ENCODE measurements at places on chromosomes 12 and 14. TPM values are rescaled to one million over a fixed set of nuclear protein-coding genes. Genes with fewer than 3 reads are reported as not detected.
A peak's percentile ranks its signal among the peaks of the same experiment; 100 is the strongest.

The OR4K14 gene
- not detected for total RNA-seq

The TAS2R14 gene
- not detected for total RNA-seq

The CPNE6 gene
- total RNA-seq: not detected

The PLEK2 gene
- total RNA-seq: 6.5 TPM

The POLE gene
- 96.9 TPM for total RNA-seq

The MMP19 gene
- total RNA-seq: 14.1 TPM

The PRH2 gene
- total RNA-seq: not detected

The CARMIL3 gene
- total RNA-seq: not detected

GRCh38 chr12:32242641-32243040 is 136.0 kb downstream of the BICD1 start:
- DNase-seq: no peak

DNA sequence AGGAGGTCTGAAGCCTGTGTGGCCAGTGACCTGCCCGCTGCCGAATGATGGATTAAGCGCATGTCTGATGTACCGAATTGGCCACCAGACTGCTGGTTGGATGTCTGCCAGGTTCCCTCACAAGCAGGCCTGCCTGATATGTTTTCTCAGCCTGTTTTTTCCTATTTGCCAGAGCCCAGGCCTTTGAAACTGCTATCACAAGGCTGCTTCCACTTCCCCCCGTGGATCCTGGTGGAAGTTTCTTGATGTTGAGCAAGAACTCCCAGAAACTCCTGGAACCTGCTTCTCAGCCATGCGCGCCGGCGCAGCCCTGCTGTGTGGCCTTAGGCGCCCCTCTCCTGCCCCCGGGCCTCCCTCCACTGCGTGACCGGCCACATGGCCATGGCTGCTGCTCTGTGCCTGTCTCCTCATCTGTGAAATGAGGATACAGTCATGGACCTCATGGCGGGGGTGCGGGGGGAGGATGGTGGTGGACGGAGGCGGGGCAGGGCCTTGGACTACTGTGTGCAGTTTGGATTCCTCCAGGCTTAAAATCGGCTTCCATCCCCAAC is 56.6 kb downstream of the CALM1 start:
- peak; percentile 35 for DNase-seq

DNA sequence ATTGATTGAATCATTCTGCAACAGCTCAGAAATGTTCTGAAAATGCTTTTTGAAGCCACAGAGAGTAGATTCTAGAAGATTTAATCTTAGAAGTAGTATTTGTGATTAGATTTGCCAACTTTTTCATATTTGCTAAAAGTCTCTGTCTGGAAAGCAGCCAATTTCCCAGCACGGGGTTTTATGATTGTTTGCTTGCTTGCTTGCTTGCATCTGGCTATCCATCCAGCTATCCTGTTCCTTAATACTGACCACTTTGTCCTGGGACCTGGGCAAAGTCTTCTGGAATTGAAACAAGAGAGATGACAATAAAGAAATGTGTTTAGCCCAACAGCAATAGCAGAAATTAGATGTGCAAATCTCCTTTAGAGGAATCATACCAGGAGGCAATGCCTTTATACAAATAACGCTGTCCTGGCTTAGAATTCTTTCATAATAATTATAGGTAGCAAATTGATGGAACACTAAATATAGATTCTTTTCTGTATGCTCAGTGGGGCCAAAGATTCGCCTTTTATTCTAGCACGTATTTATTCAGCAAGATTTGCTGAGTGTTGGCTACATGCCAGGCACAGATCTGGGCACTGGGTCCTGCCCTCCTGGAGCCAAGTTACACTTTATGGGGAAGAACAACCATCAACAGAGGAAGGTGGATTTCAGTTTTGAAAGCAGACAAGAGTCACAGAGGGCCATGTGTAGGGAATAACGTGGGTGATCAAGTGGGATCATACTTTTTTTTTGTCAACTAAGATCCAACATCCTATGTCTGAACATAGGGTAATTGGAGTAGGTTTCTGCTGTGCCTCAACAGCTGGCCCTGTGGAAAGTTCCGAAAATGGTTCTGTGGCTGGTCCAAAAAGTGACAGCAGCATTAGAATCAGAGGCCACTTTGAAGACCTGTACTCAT is 25.3 kb downstream of the MYBPC1 start:
- DNase-seq: peak; percentile 46

DNA sequence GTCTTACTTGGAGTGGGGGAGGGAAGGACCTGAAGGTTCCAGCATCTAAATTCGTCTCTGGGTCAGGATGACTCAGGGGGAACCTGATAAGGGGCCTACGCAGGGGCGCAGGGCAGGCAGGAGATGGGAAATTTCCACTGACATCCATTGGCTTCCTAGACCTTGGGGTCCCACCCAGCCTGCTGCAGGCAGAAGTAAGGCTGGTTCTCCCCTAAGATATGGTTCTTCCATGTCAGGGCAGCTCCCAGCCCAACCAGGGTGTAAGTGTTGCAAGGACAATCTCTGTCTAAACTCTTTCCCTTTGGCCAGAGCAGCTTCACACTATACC is 2.1 kb upstream of the NDRG2 start:
- no peak for DNase-seq

DNA sequence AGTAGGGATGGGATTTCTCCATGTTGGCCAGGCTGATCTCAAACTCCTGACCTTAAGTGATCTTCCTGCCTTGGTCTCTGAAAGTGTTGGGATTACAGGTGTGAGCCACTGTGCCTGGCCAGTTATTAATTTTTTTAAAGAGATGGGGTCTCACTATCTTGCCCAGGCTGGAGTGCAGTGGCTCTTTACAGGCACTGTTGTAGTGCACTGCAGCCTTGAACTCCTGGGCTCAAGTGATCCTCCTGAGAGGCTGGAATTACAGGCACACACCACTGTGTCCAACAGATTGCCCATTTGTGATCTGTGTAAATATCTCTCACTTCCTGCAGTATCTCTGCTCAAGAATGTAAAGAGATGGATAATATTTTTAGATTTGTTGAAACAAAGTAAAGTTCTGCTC is 45.9 kb downstream of the PTPN11 start:
- no peak for DNase-seq

GRCh38 chr12:51242876-51243275 is 4.2 kb downstream of the DAZAP2 start:
- DNase-seq: no peak

DNA sequence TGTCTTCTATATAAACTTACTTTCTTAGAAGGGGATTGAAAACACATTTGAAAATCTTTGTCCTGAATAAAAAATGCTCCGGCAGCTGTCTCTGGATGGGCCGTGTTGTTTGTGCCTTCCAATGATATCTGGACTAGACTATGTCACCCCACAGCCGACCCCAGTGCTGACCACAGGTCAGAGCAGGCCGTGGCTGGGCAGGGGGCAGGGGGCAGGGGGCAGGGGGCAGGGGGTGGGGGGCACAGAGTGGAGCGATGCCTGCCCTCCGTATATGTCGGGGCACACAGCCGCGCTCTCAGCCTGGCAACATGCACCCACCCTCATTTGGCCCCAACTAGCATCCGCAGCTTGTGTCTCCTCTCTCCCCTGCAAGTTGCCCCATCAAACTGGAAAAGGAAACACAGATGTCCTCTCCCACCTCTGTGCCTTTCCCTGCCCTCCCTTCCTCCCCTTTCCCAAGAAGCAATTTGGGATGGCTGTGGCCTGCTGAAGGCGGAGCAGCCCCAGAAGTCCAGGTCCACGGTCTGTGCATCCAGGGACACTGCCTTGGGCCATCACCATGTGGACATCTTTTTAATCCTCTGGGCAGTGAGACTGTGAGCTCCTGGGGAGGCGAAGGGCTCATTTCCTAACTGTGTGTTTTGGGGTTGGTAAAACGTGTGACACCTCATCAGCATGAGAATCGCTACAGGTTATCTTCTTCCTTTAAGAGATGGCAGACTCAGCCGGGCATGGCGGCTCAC is 295.7 kb upstream of the RTL1 start:
- DNase-seq: no peak

DNA sequence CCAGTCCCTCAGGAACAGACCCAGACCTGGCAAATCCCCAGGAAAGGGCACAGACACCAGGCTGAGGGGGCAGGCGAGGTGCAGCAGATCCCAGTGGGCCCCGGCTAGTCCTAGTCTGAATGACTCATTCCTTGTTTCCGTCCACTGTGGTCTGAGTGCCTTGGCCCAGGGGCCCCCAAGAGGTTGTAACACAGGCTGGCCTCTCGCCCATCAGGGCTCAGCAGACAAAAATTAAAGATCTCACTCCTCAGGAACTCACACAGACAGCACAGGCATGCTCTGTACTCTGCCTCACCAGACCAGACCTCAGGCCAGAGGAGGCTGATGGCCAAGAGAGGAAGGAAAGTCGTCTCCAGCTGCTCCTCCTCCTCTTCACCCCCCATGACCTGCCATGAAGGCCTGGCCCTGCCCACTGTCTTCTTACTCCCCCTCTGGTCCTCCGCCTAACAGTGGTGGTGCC is 7.7 kb upstream of the LTBP2 start:
- peak; percentile 53 for DNase-seq

DNA sequence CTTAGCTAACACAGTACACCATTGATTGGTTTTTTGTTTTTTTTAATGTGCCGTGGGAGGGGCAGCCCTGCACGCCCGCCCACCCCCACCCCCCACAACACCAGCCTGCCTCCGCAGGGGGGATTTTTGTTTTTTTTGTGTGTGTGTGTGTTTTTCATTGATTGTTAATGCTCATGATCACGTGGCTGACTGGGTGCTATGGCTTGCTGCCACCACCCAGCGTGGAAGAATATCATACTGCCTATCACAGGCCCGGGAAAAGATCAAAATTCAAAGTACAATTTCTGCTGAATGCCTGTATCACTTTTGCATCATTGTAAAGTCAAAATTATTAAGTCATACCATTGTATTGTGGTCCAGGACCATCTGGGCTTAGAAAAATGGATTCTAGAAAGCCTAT is 8.3 kb downstream of the RESF1 start:
- no peak for DNase-seq

GRCh38 chr12:98408681-98409080 is 106.7 kb upstream of the TMPO start:
- DNase-seq: no peak

- no peak for DNase-seq
Measured at GRCh38 chr14:31960039-31960438, 117.1 kb upstream of the ARHGAP5 start.

DNA sequence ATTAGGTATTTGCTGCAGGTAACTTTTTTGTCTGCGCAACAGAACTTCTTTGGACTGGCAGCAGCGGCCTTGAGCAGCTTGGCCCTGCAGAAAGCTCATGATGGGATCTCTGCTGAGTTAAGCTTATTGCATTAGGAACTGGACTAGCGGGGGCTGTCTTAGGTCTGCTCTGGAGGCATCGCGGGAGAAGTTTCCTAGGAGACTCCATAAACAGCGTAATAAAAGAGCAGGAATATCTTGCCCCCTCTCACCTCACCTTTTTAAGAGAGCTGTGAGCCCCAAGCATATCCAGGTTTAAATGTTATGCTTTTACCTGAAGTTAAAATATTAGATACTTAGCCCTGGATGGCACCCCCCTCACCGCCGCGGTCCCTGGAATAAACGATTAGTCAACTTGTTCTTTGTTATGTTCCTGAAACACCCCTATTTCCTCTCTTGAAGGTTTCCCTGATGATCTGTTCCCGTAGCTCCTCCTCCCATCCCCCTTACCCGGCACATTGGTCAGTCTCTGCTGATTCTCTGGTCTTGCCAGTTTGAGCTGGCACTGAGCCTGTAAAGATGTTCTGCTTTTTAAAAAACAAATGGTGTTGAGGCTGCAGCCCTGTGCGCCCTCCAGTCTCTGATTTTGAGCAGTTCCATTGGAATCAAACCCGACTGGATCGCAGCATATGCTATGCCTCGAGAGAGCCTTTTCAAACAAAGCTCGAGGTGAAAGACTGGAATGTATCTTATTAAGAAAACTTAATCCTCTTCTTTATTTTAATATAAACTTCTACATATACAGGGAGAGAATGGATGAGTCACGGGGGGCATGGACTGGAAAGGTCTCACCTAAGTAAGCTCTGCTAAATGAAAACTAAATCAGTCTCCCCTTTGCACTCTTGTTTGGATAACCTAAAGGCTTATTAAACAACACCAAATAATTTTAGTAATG is 1.9 kb downstream of the MLXIP start:
- DNase-seq: peak; percentile 82

DNA sequence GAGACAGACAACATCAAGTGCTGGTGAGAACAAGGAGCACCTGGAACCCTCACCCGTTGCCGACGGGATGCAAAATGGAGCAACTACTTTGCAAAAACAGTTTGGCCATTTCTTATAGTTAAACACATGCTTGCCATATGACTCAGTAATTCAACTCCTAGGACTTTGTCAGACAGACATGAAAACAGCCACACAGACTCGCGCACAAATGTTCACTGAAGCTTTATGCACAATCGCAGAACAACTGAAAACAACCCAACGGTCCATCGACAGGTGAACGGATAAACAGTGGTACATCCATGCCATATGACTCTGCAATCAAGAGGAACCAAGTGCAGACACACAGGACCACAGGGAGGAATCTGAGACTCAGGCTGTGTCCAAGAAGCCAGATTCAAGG is 30.8 kb downstream of the NCOR2 start:
- no peak for DNase-seq

DNA sequence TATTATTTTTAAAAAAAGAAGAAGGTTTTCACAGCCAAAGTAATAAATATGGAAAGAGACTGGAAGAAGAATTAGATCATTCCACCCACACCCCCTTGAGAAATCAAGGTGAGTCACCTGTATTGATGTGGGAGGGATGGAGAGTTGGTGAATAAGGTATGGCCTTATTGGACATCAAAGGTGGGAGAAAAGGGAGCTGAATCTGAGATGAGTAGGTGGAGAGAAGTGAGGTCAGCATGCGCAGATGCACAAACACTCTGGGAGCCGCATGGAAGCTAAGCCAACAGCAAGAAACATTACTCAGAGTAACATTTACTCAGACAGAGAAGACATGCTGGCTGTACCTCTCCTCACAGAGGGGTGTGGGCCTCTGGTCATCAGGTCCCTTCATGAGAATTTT is 113.1 kb upstream of the FOXG1 start:
- no peak for DNase-seq

- no peak for DNase-seq
Measured at GRCh38 chr12:89732522-89732921, 23.9 kb upstream of the ATP2B1 start.

DNA sequence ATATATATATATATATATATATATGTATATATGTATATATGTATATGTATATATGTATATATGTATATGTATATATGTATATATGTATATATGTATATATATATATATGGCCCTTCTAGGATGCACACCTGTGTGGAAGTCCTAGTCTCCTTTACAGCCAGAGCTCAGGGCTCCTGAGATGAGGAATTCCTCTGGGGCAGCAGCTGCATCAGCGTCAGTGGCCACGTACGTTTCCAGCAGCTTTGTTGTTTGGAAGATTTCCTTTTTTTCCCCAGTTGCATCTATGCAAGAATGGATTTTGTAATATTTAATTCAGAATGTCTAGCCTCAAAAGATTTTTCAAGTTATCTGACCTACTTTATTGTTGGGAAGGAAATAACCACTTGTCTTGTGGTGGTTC is 68.6 kb downstream of the TNFAIP2 start:
- DNase-seq: no peak

- no peak for DNase-seq
Measured at GRCh38 chr12:25051656-25052195, 102.8 kb upstream of the BCAT1 start.

GRCh38 chr12:28746734-28747325 is 402.2 kb upstream of the FAR2 start:
- no peak for DNase-seq

GRCh38 chr14:55070981-55071411 is 19.5 kb downstream of the MAPK1IP1L start:
- DNase-seq: no peak
